ENCODE measurements at places on chromosomes 5 and 9.

GRCh38 chr9:79189511-79189924 lies 382.2 kb upstream of the TLE4 start:
- DNase-seq: no peak

- no peak for DNase-seq
These were observed 67.4 kb upstream of the ZNF618 start for GRCh38 chr9:113808391-113809358.

DNA sequence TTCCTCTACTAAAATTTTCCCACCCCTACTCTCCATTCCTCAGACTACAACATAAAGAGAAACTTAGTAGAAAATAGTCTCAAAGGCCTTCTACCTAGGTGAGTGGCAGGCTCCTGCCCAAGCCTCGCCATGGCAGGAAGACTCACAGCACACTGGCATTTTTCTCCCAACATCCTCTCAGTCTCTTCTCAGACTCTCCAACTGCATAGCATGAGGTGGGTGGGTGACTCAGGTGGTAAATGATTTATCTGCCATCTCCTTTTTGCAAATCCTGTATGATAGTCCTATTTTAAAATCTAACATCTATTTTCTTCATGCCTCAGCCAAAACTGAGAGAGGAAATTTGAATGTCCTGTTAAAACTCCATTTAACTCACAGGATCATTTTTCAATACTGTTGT lies 33.5 kb upstream of the GRIA1 start:
- no peak for DNase-seq

GRCh38 chr9:76677481-76678055 lies 86.7 kb upstream of the PCA3 start:
- DNase-seq: no peak

DNA sequence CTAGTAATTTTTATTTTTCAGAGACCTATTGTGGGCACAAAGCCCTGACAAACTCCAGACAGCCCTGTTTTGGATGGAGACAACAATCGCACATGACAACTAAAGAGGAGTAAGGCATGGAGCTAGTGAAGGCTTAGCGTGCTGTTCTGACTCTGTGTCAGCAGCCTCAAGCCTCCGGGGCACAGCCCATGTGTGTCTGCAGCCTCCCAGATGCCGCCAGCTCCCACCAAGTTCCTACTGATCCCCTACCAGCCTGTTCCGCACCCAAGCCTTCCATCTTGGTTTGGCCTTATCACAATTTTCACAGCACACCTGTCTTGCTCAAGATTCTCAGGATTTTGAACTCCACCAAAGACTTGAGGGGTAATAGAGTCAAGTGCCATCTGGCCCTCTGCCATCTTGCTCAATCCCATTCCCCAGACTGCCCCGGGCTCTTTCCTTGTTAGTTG lies 70.3 kb upstream of the SH3PXD2B start:
- no peak for DNase-seq

DNA sequence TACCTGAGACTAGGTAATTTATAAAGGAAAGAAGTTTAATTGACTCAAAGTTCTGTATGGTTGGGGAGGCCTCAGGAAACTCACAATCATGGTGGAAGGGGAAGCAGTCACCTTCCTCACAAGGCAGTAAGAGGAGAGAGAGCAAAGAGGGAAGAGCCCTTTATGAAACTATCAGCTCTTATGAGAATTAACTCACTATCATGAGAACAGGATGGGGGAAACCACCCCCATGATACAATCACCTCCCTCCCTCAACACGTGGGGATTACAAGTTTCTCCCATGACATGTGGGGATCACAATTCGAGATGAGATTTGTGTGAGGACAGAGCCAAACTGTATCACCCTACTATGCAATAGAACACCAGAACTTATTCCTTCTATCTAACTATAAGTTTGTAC lies 27.9 kb downstream of the CD274 start:
- no peak for DNase-seq

DNA sequence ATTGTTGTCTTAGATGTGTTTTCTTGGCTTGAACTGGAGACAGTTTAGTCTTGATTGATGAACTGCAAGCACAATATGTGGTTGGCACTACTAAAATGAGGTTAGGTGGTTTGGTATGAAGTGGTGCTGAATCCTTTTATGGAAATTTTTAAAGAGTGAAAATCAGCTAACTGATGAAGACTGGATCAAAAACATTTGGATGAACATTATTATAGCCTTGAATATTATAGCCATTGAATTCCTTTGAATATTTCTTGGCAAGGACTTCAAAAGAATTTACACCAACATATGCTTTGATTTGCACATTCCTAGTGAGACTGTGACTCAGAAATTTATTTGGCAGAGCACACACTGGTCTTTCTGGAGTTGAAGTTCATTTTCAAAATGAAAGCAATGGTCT lies 318.3 kb downstream of the CHSY3 start:
- no peak for DNase-seq

GRCh38 chr5:82512025-82512424 lies 233.9 kb upstream of the RPS23 start:
- DNase-seq: no peak

GRCh38 chr9:112700085-112700484 lies 17.8 kb downstream of the INIP start:
- DNase-seq: no peak

- no peak for DNase-seq
These were observed 219.9 kb upstream of the GLRA1 start for GRCh38 chr5:152144556-152144955.

GRCh38 chr5:42912184-42912798 lies 100.6 kb upstream of the SELENOP start:
- DNase-seq: no peak

- DNase-seq: no peak
These were observed 363.3 kb upstream of the MEF2C start for GRCh38 chr5:89246252-89246651.

Measured in iPS DF 6.9 (cell line).